NCI-H1417 treated with DMSO at 0.1 percent for 48 hours (cell line): ENCODE measurements at places on chromosomes 2 and 18.

GRCh38 chr2:113967272-113967671, 77.4 kb downstream of the ACTR3 start:
- no peak for DNase-seq

DNA sequence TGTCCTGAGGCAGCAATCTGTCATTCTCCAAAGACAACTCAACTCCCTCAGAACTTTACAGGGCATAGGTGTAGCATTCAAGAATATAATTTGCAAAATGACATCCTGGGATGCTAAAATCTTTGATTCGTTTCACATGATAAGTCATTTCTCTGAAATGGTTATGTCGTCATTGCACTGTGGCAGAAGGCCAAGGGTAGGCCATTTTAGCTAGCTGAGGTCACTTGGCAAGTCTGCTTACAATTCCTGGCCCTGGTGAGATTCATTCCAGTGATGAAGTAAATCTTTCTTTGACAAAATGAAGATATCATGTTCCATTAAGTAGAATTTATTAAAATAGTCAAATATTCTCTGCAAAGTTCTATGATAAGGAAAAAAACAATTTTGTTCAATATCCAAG, 1410.3 kb upstream of the LRRTM1 start:
- DNase-seq, result no peak

- no peak for DNase-seq
Measured at GRCh38 chr2:96239091-96239490, 26.7 kb downstream of the TMEM127 start.

- no peak for DNase-seq
Measured at GRCh38 chr18:40110455-40110854, 1844.6 kb upstream of the PIK3C3 start.

DNA sequence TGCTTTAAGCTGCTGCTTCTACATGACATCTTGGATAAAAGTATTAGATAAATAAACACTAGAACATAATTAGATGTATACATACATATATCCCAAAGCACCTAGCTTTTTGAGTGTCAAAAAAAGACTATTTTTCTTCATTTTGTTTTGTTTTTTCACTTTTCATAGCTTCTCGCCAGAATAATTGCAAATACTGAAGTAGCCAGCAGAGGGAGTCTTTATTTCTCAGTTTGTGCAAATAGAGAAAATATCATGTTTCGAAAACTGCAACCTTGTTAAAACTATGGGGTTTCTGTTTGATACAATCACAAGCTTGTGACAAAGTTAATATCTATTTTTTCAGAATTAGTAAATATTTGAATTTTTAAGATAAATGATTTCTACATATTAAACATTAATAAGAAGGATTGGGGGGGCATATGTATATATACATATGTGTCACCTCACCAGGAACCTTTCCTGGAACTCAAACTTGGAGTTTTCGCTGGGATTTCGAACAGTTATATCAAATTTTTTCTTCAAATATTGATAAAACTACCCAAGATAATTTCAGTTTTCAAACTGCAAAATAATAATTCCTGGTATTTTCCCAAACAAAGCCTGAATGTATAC, 61.0 kb downstream of the GRB14 start:
- no peak for DNase-seq

DNA sequence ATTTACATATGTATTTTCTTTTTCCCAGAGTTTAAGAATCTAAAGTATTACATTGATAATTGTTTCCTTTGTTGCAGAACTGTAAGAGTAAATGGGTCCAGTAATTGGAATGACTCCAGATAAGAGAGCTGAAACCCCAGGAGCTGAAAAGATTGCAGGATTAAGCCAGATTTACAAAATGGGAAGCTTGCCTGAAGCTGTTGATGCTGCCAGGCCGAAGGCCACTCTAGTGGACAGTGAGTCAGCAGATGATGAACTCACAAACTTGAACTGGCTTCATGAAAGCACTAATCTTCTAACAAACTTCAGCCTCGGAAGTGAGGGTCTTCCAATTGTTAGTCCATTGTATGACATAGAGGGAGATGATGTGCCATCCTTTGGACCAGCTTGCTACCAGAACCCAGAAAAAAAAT, 183.8 kb upstream of the STON1 start:
- DNase-seq, result no peak

DNA sequence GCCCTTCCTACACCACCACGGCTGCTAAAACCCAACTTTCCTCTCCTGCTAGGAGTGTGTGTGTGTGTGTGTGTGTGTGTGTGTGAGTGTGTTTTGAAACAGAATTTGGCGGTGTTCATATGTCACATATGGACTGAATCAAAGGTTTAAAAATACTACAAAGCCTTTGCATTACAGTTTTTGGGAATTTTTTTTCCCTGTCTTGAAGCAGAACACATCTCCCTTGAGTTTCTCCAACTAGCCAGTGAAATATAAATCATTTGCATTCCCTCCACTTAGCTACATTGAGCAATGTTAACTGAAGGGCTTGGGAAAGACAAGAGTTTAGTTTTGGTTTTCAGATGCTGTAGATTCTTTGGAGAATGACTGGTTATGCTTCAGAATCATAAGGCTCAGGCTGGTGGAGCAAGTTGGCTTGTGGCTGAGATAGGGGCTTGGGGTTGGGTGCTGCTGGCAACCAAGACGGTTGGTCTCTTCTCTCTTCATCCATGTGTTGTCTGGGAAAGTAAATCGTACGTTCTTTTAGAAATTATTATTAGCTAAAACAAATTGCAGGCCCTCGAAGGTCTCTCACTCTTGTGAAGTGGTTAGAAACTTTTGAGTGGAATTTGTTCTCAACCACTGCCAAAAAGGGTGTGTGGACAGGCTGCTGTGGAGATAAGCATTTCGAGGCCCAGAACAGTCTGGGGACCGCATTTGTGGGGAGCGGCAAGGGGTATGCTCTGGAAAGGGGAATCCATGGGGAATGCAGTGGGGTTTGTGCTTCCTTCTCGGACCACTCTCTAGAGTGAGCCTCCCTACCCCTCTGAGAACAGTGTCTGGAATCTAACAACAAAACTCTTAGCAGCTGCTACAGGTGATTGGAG, 1.4 kb downstream of the NRP2 start:
- no peak for DNase-seq

- no peak for DNase-seq
Measured at GRCh38 chr18:50401888-50402287, 27.0 kb downstream of the SKA1 start.

DNA sequence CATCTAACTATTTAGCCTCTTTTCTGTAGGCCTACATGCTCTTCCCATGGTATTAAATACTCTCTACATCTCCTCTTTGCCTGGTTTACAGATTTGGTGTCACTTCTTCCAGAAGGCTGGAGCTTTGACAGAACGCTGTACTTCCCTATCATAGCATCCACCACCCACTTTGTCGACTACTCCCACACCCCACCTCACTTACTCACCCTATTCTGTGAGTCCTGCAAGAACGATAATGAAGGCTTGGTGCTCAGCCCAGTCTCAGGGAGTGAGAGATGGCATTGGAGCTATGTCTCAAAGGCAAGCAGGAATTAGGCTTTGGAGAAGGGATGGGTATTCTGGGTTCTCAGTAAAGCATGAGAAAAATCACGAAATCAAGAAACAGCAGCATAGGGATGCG, 20.3 kb upstream of the KDM3A start:
- no peak for DNase-seq

DNA sequence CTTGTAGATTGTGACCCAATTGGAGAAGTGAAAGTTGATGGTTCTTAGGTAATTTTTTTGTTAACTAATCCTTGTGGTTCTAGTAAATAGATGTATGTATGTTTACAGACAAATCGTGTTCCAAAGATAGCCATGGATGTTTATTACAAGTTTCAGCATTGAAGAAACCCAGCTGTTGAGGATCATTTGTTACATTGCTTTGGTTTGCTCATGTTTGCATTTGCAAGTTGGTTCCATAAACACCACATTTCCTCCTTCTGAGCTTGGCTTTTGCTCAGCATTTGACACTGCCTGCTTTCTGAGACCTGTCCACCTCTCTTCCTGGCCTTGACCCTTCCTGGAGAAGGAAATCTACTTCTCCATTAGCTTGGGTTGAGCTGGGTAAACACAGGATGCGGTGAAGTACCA, 1.8 kb upstream of the CCDC68 start:
- no peak for DNase-seq

- peak; percentile 36 for DNase-seq
Measured at GRCh38 chr2:235979753-235980435, 188.3 kb downstream of the GBX2 start.

GRCh38 chr2:221999717-222000116, 299.1 kb downstream of the PAX3 start:
- DNase-seq, result no peak
